ENCODE measurements at places on chromosomes 3 and 15.

DNA sequence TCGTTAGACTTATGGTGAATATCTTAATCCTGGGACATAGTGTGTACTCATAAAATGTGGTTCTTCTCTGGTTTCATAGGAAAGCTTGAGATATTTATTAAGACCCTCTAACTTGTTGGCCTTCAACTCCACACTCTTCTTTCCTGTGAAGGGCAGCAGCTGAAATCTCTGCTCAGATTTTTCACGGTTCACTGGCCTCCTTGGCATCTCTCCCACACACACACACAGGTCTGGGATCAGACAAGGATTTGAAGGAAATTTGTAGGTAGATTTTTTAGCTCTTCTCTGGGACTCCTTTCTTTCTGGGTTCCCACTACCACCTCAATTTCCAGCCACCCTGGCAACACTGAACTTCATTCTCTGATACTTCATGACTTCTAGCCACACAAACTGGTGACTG is 70.2 kb downstream of the MYRIP start:
- no peak for DNase-seq

DNA sequence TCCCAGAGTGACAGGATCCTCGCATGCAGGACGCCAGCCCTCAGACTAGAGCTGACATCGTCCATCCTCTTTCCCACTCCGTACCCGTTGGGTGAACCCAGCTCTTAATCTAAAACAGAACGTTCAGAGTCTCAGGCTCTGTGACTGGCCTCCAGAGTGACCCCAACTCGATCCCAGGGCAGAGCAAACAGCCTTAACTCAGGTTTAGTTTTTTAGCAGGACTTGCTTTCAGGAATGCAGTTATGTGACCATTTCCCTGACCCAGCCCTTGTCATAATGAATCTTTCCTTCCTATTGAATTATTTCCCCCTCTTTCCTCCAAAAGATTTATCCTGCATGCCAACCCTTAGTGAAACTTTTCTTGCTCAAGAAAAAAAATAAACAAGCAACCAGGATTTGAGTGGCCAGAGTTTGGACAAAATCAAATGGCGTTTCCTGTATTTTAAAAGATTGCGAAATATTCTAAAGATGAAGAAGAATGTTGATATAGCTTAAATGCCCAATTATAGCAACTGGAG is 47.8 kb upstream of the RARB start:
- peak; percentile 38 for DNase-seq

DNA sequence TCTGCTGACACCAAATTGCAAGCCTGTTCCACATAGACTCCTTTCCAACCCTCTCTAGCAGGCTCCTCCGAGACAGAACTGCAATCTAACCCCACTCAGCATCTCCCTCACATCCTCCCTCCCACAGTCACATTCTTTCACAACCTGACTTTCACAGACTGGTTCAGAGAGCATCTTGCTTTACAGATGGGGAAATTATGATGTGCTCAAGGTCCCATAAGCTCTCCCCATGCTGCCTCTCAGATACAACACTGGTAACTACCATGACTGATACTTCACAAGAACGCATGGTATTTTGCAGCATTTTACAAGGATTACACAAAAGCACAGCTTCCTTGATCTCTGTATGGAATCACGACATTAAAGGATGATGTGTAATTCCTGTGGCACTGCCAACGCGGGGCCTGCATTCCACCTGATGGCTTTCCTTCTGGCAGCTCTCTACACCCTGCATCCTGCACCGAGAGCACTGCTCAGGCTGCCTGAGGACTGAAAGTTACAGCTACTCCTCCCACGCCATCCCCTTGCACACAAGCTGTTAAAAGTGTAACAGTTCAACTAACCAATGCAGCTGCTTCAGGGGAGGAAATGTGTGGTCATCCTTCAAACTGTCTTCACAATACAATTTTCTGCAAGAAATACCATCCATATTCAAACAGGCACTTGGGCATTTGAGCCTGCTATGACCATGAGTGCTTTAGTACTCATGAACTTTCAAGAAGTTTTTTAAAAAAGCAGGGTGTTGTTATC is 27.6 kb downstream of the TBC1D2B start:
- peak; percentile 86 for DNase-seq

DNA sequence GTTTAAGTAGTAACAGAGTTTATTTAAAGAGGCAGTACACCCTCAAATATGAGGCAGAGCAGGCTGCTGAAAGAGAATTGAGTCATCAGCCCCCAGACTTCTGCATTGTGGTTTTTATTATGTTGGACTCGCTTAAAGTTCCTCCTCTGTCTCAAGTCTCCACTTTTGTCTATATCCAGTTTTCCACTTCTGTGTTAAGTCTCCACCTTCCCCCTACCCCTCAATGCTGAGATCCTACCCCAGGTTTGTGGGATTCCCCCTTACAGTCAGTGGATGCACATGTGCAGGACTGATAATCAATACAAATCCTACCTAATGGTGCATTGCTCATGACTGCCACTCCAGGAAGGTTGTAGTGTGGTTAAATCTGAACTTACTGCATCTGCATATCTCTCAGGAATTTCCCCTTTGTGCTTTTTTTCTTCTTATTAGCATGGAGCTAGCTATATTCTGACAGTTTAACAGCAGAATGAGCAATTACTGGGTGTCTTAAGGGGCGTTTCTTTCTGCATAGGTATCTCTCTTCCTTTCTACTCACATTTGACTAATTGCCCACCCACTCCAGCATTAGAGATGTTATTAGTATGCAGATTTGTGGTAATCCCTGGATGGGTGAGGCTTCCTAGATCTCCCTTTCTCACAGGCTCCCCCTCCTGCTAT is 11.9 kb upstream of the CD200R1L start:
- DNase-seq, result peak; percentile 9

DNA sequence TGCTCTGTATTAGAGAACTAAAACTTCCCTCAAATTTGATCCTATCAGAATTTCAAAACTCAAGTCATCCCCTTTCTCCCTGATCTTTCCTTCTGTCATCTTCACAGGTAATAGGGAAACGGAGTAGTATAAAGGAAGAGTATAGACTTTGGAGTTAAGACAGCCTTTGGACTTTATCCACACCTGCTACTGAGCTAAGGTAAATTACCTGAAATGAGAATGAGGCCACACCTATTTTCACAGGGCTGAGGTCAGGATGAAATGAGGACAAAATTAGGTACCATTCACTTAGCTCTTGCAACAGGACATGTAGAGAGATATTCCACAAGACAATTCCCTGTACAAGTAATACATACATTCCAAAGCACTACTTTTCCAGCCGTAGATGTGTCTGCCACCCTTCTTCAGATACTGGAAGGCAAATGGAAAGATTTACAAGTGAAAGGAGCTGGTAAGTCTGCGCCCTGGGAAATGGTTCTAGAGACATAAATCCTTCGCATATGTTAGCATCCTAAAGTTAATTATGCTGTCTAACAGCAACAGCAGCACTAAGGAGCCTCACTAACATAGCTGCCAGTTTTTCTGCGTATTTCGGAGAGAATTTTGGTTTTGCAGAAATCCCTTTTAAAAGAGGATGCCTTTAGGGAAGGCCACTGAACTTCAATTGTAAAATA is 461.8 kb downstream of the SHQ1 start:
- no peak for DNase-seq

DNA sequence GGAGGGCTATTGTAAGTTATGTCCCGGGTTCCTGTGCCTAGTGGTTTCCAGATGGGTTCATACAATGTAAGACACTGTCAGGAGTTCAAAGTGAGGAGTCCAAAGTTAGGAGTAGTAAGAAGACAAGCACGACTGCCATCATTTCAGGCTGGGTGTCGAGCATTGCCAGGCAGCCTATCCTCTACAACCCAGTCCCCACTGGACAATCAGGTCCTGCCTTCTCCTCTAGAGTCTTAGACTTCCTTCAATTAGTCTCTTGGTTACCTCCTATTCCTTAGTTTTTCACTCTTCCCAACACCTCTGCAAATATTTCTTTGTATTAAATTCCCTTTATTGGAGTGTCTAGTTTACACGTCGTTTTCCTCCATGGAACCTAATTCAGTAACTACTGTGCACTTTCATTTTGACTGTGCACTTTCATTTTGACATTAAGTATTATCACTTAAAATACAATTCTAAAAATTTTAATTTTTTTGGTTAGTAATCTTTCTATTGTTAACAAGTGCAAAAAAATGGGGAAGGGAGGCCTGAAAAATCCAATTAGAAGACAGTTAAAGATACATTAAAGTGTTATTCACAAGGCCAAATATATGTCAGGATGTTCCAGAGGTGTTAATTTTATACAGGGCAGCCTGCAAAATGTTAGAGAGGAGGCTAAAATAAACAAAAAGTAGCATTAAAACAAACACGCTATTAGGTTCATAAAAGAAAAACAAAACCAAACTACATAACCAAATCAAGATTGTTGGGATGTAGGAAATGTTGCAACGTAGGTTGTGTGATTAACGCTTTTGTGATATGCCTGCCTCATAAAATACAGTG is 155.3 kb downstream of the TBL1XR1 start:
- no peak for DNase-seq

All from fibroblast of skin of back (primary cell).